Astrocyte (in vitro differentiated cells and primary cell): ENCODE measurements at places on chromosomes 3 and 15. TPM values are rescaled to one million over a fixed set of nuclear protein-coding genes. Genes with fewer than 3 reads are reported as not detected.
A peak's percentile ranks its signal among the peaks of the same experiment; 100 is the strongest.

OR5H15 gene
- total RNA-seq, result not detected in 2 replicates

- H3K4me3 ChIP-seq, result no peak overlapping the region
- peaks cover 5% of the 10 kb centered on the region for H3K4me1 ChIP-seq
- peak; percentile 57 for DNase-seq
- peaks cover 2% of the 10 kb centered on the region for H3K36me3 ChIP-seq
Measured at GRCh38 chr3:112568642-112569041, 6.8 kb downstream of the SLC35A5 start.

ANKUB1 gene
- total RNA-seq, result not detected in 2 replicates

ENTPD3 gene
- total RNA-seq, result 0.53 and 0.75 TPM in 2 replicates

- no peaks in the 10 kb centered on the region for H3K4me1 ChIP-seq
- no peaks in the 10 kb centered on the region for H3K27me3 ChIP-seq
- no peak overlapping the region for H3K4me3 ChIP-seq
Measured at GRCh38 chr3:190404715-190405114, 16.8 kb downstream of the CLDN16 start.

DNA sequence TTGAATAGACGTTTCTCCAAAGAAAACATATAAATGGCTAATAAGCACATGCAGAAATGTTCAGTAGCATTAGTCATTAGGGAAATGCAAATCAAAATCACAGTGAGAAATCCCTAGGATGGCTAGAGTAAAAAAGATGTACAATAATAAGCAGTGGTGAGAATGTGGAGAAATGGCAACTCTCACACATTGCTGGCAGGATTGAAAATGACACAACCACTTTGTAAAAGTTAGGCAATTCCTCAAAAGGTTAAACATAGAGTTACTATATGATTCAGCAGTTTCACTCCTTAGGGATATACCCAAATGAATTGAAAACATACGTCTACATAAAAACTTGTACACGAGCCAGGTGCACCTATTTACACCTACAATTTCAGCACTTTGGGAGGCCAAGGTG, 108.7 kb downstream of the ITPR1 start:
- H3K4me1 ChIP-seq, result no peaks in the 10 kb centered on the region
- H3K4me3 ChIP-seq, result no peak overlapping the region

TMEM158 gene
- total RNA-seq, result 11.5 and 14.1 TPM in 2 replicates
